Stimulated activated CD8-positive, alpha-beta memory T cell treated with anti-CD3 and anti-CD28 coated beads, Interleukin-15, amount 100 ng/mL, for 24 hours (primary cell): ENCODE measurements at places on chromosomes 1 and 21.

DNA sequence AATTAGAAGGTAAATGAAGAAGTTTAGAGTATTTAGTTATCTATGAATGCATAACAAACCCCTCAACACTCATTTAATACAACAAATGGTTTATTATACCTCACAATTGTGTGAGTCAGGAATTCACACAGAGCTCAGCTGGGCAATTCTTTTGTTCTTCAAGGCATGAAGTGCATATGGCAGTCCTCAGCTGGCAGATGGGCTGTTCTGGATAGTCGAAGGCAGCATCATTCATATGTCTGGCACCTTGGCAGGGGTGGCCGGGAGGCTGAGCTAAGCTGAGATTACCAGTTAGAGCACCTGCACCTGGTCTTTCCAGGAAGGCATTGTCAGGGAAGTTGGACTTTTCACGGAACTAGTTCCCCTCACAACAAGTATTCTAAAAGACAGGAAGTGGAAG is 286.2 kb upstream of the DUSP10 start:
- no peak for DNase-seq

- no peak for DNase-seq
These were observed 35.7 kb upstream of the CAP1 start for GRCh38 chr1:40004857-40005256.

DNA sequence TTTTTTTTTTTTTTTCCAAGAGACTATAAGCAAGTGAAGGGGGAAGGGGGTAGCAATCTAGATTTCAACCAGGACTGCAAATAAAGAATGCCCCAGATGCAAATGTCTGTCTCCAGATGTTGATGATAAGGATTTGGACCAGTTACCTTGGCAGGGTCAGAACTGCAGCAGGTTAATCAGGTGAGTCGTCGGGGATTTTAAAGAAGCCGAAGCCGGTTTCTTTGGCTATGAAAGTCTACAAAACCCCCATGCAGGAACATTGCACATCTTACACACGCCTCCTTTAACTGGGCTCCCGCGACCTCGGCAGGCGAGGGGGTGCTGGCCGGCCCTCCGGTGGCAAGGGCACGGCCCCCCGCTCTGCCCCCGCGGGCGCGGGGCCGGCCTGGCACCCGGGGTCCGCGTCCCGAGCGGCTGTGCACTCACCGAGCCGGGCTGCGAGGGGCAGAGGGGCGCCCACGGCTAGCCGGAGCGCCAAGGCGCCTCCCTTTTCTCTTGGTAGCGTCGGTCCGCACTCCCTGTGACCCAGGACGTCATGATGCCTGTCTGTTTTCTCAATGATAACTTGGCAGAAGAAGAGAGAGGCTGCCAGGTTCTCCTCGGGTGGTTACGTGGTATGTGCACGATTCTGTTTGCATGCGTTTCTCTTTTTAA is 366.3 kb upstream of the ESRRG start:
- no peak for DNase-seq

GRCh38 chr1:226425431-226426031 is 17.6 kb upstream of the PARP1 start:
- DNase-seq = no peak

- no peak for DNase-seq
These were observed 399.4 kb downstream of the PTPRU start for GRCh38 chr1:29635501-29636263.

- no peak for DNase-seq
These were observed 13.2 kb downstream of the PLPP3 start for GRCh38 chr1:56566061-56566744.

- no peak for DNase-seq
These were observed 53.9 kb downstream of the PRDX6 start for GRCh38 chr1:173530795-173531693.

- no peak for DNase-seq
These were observed 479.8 kb upstream of the VAMP3 start for GRCh38 chr1:7290971-7291970.

DNA sequence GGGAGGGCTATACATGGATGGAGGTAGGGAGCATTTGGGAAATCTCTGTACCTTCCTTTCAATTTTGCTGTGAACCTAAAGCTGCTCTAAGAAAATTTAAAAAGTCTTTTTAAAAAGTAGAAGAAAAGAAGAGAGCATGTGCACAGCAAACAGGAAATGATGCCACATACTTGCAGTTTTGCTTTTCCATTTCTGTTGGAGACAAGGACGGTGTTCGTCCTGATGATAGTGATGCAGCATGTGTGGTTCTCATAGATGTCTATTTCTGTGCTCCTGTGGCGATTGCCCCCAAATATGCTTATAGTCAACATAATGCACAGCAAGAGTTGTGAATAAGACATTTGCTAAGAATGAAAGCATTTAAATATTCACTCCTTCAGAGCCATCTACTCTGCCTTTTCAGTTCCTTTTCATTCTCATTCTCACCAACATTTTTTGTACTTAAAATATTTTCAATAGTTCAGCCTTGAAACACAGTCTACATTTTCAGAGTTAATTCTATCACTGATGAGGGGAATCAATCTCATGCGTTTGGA is 66.6 kb downstream of the LRRC8C start:
- DNase-seq = no peak

GRCh38 chr1:23478896-23479665 is 4.9 kb downstream of the ASAP3 start:
- no peak for DNase-seq

DNA sequence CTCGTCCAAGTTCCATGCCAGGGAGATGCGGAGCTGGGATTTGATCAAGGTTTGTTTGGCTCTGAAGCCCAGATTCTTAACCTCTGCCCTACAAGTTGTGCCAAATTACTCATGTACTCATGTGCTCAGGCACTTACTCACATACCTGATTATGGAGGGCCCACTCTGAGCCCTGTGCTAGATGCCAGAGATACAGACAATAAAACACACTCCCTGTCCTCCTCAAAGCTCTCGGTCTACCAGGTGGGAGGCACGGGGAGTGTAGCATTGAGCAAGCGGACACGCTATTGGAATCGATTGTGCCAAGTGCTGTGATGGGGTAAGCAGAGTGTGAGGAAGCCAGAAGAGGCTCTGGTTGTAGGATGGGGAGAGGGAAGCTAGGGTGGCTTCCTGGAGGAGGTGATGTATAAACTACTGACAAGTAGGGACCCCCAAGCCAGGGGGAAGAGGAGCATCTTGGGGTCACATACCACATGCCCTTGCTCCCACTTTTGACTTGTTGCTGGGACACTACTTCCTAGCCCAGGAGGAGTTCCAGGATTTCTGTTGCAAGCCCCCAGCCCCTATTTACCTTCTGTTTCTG is 49.8 kb upstream of the IFNLR1 start:
- no peak for DNase-seq

DNA sequence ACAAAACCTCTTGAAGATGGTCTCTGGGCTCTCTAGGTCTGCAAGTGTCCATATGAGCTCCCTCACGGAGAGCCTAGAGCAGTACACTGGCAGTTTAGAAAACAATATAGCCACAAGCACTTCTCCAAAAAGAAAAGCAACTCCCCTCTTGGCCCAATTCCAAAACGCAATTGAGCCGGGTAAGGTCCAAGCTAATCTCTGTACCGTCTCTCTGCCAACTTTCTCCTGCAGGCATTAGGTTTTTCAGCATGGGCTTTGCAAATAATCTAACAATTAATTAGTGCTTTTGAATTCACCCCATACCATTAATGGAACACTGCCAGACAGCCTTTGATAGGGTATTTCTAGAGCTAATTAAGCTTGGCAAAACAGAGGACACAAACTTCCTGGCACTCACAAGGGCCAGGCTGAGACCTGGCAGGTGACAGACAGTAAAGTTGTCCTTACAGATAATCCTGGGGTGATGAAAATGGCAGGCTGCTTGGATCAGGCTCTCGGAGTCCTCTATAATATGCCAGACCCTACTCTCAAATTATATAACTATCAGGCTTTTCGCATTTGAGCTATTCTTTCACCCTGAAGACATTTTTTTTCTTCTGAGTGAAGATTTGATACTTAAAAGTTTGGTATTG is 39.8 kb downstream of the TGFBR3 start:
- DNase-seq = no peak

- DNase-seq = no peak
These were observed 3.9 kb downstream of the LAPTM5 start for GRCh38 chr1:30753660-30754123.

GRCh38 chr1:25392841-25393240 is 27.8 kb downstream of the RHCE start:
- DNase-seq = no peak

DNA sequence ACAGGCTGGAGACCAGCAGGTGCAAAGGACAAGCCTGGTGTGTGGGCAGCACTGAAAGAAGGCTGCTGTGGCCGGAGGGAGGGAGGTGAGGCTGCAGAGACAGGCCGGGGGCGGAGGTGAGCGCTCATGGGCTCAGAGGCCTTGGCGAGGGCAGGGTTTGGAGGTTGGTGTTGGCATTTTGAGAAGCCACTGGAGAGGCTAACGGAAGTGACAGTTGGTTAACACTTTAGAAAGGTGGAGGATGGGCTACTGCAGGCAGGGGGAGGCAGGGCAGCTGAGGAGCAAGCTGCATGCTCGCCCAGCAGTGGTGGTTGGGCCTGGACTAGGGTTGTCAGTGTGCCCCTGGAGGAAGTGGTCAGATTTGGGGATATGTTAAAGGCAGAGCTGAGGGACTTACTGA is 37.5 kb downstream of the QSOX1 start:
- DNase-seq = no peak

DNA sequence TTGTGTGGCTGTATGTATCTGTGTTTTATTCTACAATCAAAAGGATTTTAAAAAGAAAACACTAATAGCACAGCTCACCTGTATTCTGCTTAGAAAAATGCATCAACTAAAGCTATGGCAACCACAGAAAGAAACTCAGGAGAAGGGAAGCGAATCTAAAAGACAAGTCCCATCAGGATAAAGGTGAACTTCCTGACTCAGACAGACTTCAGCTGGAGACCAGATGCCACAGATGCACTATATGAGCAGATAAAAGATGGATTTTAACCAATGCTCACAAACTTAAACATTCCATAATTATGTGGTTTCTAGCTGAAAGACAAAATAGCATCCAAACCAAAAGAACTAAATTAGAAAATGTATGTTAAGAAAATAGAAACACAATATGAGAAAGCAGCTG is 231.0 kb downstream of the RERE start:
- DNase-seq = no peak

DNA sequence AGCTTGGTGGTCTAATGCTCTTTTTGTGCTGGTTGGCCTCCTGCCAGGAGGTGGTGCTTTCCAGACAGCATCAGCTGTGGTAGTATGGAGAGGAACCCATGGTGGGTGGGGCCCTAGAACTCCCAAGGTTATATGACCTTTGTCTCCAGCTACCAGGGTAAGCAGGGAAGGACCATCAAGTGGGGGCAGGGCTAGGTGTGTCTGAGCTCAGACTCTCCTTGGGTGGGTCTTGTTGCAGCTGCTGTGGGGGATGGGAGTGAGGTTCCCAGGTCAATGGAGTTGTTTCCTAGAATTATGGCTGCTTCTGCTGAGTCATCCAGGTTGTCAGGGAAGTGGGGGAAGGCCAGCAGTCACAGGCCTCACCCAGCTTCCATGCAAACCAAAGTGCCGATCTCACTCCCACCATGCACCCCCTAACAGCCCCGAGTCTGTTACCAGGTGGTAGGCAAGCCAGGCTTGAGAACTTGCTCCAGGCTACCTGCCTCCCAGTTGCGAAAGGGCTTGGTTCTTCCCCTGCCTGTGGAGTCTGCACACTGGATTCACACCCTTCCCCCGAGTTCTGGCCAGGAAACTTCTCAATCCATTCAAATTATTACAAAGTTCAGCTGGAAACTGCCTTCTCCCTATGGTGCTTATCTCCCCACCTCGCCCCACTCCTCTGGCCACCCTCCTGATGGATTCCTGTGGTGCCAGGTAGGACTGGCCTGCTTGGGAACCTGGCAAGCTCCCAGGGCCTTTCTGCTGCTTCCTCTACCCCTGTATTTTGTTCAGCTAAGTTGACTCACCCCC is 37.8 kb downstream of the DRAM2 start:
- DNase-seq = no peak

- DNase-seq = no peak
These were observed 79.9 kb downstream of the MORN1 start for GRCh38 chr1:2311184-2312032.

- no peak for DNase-seq
These were observed 41.8 kb downstream of the KIAA0040 start for GRCh38 chr1:175150596-175151319.

- DNase-seq = no peak
These were observed 32.8 kb downstream of the LHX4 start for GRCh38 chr1:180262628-180263488.

DNA sequence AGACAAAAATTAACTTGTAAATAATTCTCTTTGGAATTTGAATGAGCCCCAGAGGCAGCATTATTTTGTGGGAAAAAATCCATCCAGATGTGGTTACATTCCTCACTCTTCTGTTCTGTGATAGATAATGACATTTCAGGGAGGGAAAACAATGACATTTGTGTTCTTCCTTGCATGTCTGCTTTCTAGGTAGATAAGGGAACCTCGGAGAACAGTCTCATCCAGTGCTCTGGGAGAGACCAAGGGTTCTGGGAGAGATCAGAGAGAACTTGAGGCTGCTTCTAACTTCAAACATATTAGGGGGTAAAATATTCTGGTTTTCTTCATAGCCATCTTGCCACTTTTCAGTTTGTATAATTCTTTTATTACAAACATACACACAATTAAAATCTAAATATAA is 269.2 kb downstream of the NEGR1 start:
- no peak for DNase-seq

- no peak for DNase-seq
These were observed 130.7 kb downstream of the SLC30A10 start for GRCh38 chr1:219797683-219798082.

- no peak for DNase-seq
These were observed 38.8 kb downstream of the PGBD5 start for GRCh38 chr1:230387296-230387695.

GRCh38 chr1:213749558-213749957 is 238.2 kb upstream of the PROX1 start:
- no peak for DNase-seq

- DNase-seq = no peak
These were observed 26.2 kb upstream of the LBR start for GRCh38 chr1:225453797-225454648.

- DNase-seq = no peak
These were observed 2.3 kb downstream of the GART start for GRCh38 chr21:33539616-33540015.

GRCh38 chr21:35206141-35207125 is 157.3 kb upstream of the RUNX1 start:
- DNase-seq = no peak

DNA sequence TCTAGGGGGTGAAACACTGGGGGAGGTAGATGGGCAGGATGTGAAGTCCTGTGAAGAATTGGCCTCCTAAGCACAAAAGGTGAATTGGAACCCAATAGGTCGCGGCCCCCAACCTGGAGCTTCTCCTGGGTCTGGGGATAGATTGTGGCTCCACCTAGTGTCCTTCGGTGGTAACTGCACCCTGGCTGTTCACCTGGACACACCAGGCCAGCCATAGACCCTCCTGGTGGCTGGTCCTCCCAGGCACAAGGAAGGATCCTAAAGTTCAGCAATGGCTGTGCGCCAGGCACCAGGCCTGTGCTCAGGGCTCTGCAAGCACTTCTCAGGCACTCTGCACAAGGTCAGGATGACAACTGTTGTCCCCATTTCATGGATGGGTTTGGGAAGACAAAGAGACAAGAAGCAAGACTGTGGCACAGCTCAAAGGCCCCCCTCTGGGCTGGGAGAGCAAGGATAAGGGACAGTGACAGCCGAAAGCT is 13.5 kb downstream of the ESPN start:
- DNase-seq = peak; percentile 33
